ENCODE measurements at places on chromosomes 1 and 21. TPM values are rescaled to one million over a fixed set of nuclear protein-coding genes. Genes with fewer than 3 reads are reported as not detected.

DNA sequence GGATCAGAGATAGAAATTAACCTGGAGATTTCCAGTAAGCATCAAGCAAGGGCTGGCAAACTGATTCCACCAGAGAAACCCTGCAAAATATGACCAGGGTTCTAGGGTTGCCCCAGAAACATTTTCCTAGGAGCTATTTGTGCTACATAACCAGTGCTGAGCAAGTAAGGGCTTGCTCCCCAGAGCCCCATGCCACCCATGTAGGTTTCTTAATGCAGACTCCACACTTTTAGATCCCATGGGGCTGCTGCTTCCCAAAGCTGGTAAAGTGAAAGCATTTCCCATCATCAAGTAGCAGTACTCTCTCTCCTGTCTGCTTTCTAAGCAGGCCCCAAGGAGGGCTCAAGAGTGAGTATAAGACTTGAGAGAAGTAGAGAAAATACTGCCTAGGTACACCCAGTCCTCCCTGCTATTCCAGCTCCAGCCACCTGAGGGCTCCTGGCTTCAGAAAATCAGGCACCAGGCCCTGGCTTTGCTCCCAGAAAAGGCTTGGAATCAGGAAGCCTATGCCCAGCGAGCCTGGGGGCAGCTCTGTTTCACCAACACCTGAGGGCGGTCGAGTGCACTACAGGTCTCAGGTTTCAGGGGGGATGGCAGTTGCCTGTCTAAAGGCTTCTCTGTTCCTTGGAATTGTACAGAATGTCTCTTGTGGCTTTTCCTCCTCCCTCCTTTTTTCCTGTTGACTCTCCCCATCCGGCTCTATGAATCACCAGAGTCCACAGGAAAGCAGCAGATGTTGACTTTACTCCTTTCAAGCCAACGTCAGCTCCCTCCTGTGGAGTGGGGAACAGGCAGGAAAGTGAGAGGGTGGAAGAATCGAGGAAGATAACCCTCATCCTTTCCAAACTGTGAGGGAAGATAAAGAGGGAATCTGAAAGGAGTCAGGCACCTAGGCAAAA lies 6.2 kb upstream of the ANKRD35 start:
- ATAC-seq, result peak; percentile 96

- ATAC-seq, result no peak
Measured at GRCh38 chr1:201470581-201470980, 1.6 kb upstream of the PHLDA3 start.

DNA sequence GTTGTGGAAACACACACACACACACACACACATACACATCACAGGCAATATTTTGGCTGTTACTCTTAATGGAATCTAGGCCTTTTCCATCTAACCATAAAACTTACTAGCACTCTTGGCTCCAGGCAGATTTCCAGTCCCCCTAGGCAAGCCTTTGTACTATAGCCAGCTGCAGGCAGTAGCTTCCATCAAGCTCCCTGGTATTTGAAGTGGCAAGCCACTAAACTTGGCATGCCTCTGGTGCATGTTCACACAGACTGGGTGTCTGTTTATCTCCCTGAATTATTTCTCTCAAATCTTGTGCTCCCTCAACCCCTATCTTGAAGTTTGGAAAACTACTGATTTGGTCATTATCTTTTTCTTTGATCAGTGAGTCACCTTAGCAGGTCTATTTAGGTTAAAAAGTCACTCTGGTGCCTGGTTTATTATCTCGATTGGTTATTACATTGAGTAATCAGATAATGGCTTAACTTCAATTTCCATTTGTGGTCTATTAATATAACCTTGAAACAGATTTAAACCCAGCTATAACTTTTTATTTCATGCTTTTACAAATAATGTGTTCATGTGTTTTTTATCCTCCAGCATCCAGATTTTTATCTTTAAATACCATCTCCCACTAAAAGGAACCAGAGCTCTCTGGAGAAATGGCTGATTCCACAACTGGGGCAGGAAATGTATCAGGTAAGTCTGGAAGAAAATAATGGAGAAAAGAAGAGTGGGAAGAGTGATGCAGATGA lies 2.7 kb upstream of the RBM15 start:
- no peak for ATAC-seq

- ATAC-seq, result no peak
Measured at GRCh38 chr1:64983110-64983509, 16.8 kb upstream of the JAK1 start.

DNA sequence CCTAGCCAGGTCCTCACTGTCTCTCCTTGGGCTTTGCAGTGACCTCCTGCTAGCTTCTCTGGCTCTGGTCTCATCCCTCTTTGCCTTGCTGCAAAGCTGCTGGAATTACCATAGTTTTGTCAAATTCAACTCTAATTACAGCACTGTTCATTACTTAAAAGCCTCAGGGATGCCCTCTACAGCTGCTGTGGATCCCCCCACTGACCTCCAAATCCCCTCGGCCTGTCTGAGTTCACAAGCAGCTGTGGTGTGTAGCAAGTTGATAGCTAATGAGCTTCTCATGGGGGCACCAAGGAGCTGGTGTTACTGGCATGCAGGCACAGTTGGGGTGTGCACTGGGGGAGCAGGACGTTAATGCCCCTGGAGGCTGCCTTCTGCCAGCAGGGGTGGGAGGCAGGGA lies 24.8 kb downstream of the NIPAL3 start:
- no peak for ATAC-seq

DNA sequence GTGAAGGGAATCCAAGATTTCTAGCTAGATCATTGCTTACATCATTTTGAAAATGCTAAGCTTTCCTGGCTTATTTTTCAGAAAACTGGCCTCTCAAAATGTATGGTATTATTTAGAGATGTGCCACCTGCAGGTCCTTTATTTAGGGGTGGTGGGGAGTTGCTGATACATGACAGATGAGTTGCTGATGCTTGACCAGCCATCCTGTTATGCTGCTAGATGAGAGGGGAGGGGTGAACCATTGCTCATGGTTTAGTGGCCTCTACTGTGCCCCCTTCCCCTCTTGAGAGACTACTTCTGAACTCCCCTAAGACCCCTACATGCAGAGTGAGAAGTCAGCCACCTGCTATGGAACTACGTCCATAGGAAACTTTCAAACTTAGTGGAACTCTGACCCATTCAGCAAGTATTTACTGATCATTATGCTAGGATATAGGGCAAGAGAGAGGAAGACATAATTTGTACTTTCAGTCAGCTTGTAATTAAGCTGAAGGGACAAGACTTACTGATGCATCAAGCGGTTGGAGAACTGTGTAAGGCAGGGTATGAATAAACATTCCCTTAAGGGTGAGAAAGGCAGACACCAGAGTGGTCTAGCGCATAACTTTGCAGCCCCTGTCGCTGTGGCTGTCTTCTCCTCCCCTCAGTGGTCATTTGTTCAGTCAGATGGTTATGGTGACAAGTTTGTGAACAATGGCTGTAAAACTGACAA lies 34.6 kb downstream of the SLAMF6 start:
- no peak for ATAC-seq

DNA sequence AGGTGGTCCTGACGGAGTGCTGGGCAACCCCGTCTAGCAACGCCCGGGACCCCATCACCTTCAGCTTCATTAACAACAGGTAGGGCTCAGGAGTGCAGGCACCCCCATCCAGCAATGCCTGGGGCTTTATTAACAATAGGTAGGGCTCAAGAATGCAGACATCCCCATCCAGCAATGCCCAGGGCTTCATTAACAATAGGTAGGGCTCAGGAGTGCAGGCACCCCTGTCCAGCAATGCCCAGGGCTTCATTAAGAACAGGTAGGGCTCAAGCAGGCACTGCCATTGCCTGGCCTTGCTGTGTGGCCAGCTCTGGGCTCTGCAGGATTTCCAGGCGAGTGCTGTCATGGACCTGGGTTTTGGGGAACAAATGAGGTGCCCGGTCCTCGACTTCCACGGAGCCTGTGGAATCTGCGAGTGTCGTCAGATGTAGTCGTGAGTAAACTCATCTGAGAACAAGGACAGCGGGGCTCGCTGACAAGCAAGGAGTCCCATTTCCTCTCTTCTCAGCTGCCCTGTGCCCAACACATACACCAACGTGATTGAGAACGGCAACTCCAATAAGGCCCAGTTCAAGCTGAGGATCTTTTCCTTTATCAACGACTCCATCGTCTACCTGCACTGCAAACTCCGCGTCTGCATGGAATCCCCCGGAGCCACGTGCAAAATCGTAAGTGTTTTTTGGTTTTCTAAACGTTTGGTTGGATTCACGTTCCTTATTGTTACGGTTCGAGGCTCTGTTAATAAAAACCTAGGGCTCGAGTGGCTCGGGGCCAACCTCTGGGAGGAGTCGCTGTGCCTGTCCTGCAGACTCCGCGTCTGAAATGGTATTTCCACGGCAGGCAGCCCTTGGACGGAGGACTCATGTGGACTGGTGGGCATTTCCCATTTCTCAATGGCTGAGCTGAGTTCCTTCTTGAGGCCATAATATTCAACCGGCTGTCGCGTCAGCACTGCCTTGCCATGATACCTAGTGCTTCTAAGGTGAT lies 56.3 kb downstream of the UMODL1 start:
- ATAC-seq, result no peak

DNA sequence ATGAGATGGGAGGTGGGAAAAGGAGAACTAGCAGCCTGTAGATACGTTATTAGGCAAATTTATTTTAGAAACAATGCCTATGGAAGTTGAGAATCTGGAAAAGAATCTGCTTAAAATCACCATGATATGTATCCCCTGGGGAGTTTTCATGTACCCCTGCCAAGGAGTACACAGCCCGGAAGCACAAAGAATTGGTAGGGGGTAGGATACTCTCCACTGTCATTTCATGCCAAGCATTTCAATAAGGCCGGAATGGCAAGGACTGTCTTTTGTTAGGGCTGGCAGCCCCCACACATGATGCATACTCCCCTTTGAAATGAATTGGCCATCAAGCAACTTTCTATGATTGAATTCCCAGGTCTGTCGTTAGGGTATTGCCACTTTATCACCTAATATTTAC lies 111.5 kb upstream of the APP start:
- ATAC-seq, result no peak

DNA sequence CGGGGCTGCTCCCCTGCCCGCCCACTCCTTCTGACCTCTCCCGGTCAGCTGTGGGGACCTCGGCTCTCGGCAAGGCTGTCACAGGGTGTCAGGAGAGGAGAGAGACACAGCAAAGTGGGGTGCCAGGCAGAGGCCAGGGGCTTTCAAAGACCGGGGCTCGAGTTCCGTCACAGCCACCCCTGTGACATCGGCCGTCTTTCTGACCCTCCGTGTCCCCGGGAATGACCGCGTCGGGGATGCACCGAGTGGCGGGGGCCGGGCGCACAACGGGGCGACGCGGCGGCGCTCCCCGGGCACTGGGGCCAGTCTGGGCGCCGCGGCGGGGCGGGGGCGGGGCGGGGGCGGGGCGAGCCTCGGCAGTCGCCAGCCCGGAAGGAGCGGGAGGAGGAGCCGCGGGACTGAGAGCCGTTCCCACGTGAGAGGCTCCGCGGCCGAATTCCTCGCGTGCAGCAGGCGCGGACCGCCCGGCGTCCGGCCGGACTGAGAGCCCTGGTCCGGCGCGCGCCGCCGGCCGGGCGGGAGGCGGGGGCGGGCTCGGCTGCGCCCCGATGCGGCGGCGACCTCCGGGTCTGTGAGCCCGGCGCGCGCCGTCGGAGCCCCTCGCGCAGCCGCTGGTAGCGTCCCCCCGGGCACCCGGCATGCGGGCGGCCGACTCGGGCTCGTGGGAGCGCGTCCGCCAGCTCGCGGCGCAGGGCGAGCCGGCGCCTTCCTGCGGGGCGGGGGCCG lies 229.7 kb upstream of the TMEM51 start:
- peak; percentile 91 for ATAC-seq

GRCh38 chr1:119531606-119532323 lies 24.8 kb downstream of the HSD3B1 start:
- no peak for ATAC-seq

DNA sequence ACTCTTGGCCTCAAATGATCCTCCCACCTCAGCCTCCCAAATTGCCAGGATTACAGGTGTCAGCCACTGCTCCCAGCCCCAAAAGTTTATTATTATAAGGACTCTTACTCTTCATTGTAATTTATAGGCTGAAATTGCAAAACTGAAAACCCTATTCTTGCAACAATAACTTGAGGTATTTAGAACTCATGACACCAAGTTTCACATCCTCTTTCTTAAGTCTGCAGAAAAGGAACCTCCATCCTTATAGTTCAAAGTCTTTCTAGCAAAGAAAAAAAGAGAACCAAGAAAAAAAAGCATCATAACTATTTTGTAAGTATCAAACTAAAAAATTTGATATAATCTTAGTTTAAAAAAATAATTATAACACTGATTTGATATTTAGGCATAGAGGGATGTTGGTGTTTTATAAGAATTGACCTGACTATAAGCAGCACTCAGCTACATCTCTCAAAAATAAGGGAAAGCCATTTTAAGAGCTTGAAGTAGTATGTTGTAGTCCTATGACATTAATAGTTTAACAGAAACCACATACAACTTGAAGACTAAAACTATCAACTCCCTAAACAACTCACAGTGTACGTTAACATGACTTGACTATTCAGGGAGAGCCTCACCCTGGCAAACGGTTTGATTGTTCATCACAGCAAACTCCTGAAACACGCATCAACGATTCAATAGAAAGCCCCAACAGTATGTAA lies 122.4 kb downstream of the AKT3 start:
- ATAC-seq, result no peak

- ATAC-seq, result no peak
Measured at GRCh38 chr1:187041104-187041503, 212.4 kb downstream of the PLA2G4A start.

DNA sequence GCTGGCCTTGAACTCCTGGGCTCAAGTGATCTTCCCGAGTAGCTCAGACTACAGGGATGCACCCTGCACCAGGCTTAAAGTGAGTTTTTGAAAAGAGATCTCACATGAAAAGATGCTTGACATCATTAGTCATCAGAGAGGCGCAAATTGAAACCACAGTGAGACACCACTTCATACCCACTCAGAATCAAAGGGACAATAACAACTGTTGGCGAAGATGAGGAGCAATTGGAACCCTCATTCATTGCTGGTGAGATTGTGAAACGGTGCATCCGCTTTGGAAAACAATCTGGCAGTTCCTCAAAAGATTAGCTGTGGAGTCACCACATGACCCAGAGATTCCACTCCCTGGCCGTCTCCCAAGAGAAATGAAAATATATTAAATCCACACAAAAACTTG lies 122.3 kb downstream of the PGBD5 start:
- no peak for ATAC-seq

GJA4 gene
- 21.9 TPM for total RNA-seq

IQGAP3 gene
- 0.42 TPM for total RNA-seq

SELENBP1 gene
- total RNA-seq, result 251 TPM

SYCP1 gene
- total RNA-seq, result not detected
